Activated T-helper 2 cell treated with anti-CD3 and anti-CD28 coated beads, Interferon-gamma antibody, Interleukin-2, Interleukin-4, amounts not matched to agents 10 μg/mL and 5 μg/mL and 100 μg/mL, durations not matched to agents 14 hours and 24 hours and 36 hours (primary cell): ENCODE measurements at places on chromosomes 7 and 10. TPM values are rescaled to one million over a fixed set of nuclear protein-coding genes. Genes with fewer than 3 reads are reported as not detected.

DNA sequence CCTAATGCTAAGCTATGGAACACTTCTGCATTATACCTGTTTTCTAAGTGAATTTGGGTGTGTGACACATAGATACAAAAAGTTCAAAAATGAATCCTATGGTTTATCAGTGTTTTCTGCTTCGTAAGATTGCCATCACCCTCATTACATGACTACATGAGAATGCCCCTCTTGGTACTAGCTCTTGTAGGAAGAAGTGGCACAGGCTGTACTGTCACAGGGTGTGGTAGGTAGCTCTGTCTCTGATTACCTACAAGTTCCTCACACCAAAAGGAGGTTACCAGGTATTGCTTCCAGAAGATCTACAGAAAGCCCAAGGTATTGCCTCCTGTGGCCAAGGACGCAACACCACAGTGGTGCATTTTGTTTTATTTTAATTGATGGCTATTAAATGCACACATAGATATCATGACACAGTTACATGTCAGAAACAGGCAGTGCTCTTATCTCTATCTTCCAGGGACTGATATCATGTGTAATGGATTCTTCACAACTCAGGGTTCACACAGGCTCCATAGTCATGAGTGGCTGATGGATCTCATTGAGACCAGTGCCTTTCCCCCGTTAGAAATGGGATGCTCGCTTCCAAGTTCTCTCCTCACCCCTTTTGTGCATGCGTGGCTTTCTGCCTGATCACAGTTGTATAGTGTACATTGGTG is 6.6 kb downstream of the OPTN start:
- peaks cover 61% of the 10 kb centered on the region for H3K4me1 ChIP-seq
- no peak overlapping the region for H3K27ac ChIP-seq
- H3K4me3 ChIP-seq = no peak overlapping the region
- no peaks in the 10 kb centered on the region for H3K27me3 ChIP-seq

DNA sequence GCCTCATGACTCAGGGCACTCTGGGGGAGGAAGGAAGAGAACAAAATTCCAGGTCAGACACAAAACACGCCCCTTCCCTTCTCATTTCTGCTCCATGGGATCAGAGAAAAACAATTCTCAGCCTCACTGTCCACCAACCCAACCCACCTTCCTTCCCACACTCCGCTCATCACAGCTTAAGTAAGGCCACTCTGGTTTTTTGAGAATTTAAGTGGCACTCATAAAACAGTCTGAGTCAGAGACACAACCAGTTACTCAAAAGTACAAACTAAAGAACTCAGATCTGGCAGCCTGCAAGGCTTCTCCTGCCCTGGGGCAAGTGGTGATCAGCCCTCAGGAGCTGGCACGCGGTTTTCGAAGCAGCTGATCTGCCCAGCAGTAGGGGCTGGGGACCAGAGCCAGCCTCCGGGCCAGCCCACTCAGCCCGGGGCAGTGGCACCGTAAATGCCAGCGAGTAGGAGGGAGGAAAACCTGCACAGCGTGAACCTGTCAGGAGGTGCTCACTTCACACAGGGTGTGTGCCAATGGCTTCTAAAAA is 39.1 kb upstream of the ABLIM1 start:
- H3K36me3 ChIP-seq = no peaks in the 10 kb centered on the region
- DNase-seq = no peak
- H3K27me3 ChIP-seq = peaks cover 36% of the 10 kb centered on the region
- peaks cover 11% of the 10 kb centered on the region for H3K4me1 ChIP-seq
- no peak overlapping the region for H3K27ac ChIP-seq
- H3K4me3 ChIP-seq = no peak overlapping the region

Gene BMS1
- total RNA-seq = 31.8 and 32.8 TPM in 2 replicates

Gene PRPS1L1
- total RNA-seq = not detected in 2 replicates

GRCh38 chr7:17802056-17802455 is 138.2 kb downstream of the SNX13 start:
- no peak overlapping the region for H3K27ac ChIP-seq
- H3K36me3 ChIP-seq = peaks cover 35% of the 10 kb centered on the region
- no peak overlapping the region for H3K4me3 ChIP-seq
- no peaks in the 10 kb centered on the region for H3K4me1 ChIP-seq

Gene GPER1
- 0.37 and 0.46 TPM in 2 replicates for total RNA-seq

- DNase-seq = no peak
- H3K27ac ChIP-seq = no peak overlapping the region
- no peak overlapping the region for H3K4me3 ChIP-seq
- H3K4me1 ChIP-seq = peaks cover 5% of the 10 kb centered on the region
Observed at GRCh38 chr10:95532536-95532935, 28.6 kb downstream of the SORBS1 start.

Gene KLLN
- total RNA-seq = 0.55 and 0.64 TPM in 2 replicates

Gene SUN1
- 87.7 TPM in 2 replicates for total RNA-seq

DNA sequence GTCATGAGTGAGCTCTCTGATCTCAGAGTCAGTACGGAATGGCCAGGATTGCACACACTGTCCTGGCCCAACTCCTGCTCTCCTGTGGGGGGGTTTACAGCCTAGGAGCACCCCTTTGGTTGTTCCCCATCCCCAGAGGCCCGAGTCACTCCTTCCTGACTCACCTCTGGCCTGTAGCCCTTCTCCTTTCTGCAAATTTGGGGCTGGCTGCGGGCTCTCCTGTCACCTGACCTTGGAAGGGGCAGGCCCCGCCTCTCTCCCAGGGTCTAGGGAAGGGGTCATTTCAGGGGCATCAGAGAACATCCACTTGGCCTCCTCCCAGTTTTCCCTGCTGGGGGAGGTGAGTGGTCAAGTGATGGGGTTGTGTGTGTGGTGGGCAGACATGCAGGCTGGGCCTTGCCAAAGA is 1.7 kb downstream of the NYAP1 start:
- no peak overlapping the region for H3K4me3 ChIP-seq
- no peak overlapping the region for H3K27ac ChIP-seq
- H3K4me1 ChIP-seq = peaks cover 5% of the 10 kb centered on the region
- no peaks in the 10 kb centered on the region for H3K36me3 ChIP-seq

Gene CFAP69
- total RNA-seq = 0.34 and 0.51 TPM in 2 replicates

- H3K36me3 ChIP-seq = no peaks in the 10 kb centered on the region
- H3K27ac ChIP-seq = no peak overlapping the region
- H3K4me1 ChIP-seq = no peaks in the 10 kb centered on the region
- H3K4me3 ChIP-seq = no peak overlapping the region
- no peak for DNase-seq
Observed at GRCh38 chr7:139557857-139558581, 34.5 kb downstream of the CLEC2L start.

DNA sequence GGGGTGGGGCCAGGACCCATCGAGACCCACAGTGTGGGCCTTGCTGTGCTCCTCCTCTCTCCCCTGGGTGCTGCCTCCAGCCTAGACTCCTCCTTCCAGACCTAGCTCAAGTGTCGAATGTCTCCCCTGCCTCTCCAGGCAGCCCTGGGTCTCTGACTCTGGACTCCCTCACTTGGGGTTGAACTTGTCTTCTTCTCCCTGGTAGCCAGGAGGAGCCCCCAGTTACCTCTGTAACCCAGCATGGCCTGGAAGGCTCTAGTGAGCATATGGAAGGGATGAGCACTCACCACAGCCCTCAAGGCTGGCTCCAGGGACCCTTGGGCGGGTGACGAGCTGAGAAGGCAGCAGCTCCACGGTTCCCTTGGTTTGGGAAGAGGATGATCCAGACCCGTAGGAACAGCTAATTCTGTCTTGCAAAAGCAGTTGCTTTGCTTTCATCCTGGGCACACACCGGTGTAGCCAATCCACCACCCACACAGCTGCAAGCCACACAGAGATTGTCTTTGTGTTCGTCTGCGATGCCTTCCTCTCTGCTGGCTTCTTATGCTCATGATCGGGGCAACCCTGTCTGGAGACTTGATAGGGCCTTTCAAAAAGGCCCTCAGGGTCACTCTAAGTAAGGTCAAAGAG is 52.3 kb upstream of the ANTXRL start:
- DNase-seq = peak; percentile 7
- no peak overlapping the region for H3K27ac ChIP-seq
- H3K36me3 ChIP-seq = peaks cover 13% of the 10 kb centered on the region
- H3K4me1 ChIP-seq = peaks cover 4% of the 10 kb centered on the region
- H3K27me3 ChIP-seq = no peaks in the 10 kb centered on the region
- no peak overlapping the region for H3K4me3 ChIP-seq

DNA sequence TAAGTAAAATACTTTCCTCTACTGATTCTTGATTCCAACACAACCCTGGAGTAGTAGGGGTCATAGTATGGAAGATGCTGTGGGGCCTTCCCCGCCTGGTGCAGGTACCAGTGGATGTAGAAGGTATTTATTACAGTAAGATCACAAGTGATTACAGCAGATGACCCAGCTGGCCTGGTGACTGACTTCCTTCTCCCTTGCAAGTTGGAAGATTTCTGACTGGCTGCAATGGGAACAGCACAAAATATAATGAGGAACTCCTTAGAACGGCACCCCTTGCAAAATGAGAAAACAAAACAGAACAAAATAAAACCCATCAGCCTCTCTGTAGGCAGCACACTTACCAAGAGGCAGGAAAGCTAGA is 61.7 kb upstream of the TARP start:
- H3K27ac ChIP-seq = peak overlapping the region; percentile 54
- peak overlapping the region; percentile 72 for H3K4me3 ChIP-seq
- no peaks in the 10 kb centered on the region for H3K27me3 ChIP-seq

GRCh38 chr7:26652401-26653100 is 211.8 kb downstream of the SKAP2 start:
- no peak overlapping the region for H3K4me3 ChIP-seq
- H3K27me3 ChIP-seq = peaks cover 39% of the 10 kb centered on the region
- H3K27ac ChIP-seq = no peak overlapping the region

- no peak overlapping the region for H3K27ac ChIP-seq
- no peak for DNase-seq
- H3K4me3 ChIP-seq = no peak overlapping the region
- peaks cover 44% of the 10 kb centered on the region for H3K27me3 ChIP-seq
- H3K4me1 ChIP-seq = peaks cover 1% of the 10 kb centered on the region
Observed at GRCh38 chr10:49207113-49207512, 18.9 kb upstream of the TMEM273 start.
